Non-pigmented ciliary epithelial cell (primary cell): ENCODE measurements at places on chromosomes 1 and 21.
A peak's percentile ranks its signal among the peaks of the same experiment; 100 is the strongest.

- peak; percentile 89 for DNase-seq
Observed at GRCh38 chr1:67840449-67840848, 7.2 kb upstream of the GNG12 start.

- DNase-seq = no peak
Observed at GRCh38 chr1:153444078-153444477, 16.4 kb downstream of the S100A7 start.

GRCh38 chr1:115299266-115299665, 38.8 kb downstream of the NGF start:
- DNase-seq = no peak

- DNase-seq = no peak
Observed at GRCh38 chr1:905071-905749, 18.5 kb upstream of the SAMD11 start.

- DNase-seq = no peak
Observed at GRCh38 chr1:161009602-161010211, 11.2 kb downstream of the F11R start.

GRCh38 chr1:230641346-230641745, 935 bp upstream of the COG2 start:
- no peak for DNase-seq

DNA sequence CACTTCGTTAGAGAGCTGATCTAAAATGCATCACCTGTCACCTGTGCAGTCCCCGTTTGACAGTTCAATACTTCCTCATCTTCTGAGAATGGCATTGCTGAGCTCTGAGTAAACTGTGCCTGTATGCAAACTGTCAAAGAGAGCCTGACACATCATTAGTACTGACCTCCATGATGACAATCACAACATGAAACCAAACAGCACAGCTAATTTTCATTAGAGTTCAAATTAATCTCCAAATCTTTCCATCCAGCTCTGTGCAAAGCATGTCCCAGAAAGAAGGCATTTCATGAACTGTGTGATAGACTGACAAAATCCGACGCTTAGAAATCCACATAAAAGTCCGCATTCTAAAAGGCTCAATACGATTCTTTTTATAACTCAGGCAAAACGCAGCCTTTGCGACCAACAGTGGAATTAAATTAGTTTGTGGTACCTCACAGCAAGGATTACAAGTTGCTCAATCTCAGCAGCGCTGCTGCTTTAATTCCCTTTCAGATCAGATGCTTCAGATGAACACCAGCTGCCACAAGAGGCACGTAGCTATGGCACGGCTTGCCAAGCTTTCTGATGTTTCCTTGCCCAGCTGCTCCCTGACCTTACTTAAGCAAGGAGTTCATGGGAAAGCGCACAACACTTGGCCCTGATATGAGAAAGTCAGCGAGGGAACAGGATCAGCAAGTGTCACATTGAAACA, 765.5 kb upstream of the PRMT6 start:
- DNase-seq = no peak

DNA sequence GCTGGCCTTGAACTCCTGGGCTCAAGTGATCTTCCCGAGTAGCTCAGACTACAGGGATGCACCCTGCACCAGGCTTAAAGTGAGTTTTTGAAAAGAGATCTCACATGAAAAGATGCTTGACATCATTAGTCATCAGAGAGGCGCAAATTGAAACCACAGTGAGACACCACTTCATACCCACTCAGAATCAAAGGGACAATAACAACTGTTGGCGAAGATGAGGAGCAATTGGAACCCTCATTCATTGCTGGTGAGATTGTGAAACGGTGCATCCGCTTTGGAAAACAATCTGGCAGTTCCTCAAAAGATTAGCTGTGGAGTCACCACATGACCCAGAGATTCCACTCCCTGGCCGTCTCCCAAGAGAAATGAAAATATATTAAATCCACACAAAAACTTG, 122.3 kb downstream of the PGBD5 start:
- DNase-seq = peak; percentile 40

DNA sequence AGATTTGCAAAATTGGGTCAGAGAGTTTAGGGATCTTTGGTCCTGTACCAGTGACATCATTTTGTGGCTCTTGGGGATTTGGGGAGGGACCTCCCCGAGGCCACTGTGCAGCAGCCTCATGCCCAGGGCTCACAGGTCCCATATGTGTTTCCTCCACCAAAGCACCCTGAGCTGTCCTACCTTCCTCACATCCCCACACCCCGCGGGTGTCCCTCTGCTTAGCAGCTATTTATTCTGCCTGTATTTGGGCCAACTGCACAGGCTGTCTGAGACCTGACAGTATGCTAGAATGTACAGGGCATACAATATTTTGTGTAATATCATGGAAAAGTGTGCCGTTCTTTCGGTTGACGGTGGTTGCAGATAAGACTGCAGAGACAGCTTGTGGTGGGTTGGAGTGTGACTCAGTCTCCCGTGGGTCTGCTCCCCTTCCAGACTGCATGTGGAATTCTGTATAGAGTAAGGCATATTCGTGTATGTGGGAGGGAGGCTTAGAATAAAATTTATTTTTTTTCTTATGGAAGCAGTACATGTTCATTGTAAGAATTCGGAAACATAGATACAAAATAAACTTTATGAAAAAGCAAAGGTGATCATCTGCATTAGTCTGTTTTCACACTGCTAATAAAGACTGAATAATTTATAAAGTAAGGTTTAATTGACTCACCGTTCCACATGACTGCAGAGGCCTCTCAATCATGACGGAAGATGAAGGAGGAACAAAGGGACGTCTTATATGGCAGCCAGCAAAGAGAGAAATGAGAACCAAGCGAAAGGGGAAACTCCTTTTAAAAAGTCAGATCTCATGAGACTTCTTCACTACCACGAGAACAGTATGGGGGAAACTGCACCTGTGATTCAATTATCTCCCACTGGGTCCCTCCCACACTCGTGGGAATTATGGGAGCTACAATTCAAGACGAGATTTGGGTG, 84.4 kb downstream of the ADARB1 start:
- no peak for DNase-seq

- no peak for DNase-seq
Observed at GRCh38 chr1:55276671-55277376, 61.7 kb upstream of the USP24 start.

- no peak for DNase-seq
Observed at GRCh38 chr1:211638246-211638645, 37.2 kb downstream of the NEK2 start.

DNA sequence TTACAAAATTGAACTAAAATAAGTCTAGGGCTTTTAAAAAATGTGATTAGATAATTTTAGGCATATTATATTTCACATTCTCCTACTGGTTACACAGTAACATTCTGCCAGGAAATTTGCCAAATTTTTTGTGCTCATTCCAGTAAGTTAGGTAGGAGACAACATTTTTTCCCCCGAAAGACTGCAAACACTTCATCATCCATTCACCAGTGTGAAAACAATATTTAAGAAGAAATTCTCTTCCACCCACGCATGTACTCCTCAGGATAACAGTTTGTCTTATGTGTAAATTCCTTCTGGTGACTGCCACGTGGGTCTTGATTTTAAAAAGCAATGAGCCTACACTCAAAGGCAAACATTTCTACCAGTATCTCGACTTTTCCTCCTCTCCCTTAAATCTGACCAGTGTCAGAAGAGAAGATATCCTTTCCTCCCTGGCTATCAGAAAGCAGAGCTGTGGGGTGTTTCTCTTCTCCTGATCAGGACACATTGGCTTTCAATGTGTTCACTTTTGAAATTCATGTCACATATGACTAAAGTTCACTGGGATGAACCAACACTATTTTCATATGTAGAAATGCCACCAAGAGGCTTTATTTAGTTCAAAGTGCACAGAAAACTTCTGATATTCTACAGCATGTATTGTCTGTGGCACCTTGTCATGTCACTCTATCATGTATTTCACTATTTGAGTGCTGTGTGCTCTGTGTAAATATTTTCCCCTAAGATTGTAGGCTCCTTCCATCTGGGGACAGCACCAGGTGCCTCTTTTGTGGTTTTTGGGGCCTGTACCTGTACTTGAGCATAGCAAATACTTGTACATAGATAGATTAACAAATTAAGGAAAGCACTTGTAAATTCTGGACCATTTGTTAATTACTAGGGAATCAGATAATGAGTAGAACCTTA, 38.6 kb downstream of the LHX9 start:
- DNase-seq = no peak

DNA sequence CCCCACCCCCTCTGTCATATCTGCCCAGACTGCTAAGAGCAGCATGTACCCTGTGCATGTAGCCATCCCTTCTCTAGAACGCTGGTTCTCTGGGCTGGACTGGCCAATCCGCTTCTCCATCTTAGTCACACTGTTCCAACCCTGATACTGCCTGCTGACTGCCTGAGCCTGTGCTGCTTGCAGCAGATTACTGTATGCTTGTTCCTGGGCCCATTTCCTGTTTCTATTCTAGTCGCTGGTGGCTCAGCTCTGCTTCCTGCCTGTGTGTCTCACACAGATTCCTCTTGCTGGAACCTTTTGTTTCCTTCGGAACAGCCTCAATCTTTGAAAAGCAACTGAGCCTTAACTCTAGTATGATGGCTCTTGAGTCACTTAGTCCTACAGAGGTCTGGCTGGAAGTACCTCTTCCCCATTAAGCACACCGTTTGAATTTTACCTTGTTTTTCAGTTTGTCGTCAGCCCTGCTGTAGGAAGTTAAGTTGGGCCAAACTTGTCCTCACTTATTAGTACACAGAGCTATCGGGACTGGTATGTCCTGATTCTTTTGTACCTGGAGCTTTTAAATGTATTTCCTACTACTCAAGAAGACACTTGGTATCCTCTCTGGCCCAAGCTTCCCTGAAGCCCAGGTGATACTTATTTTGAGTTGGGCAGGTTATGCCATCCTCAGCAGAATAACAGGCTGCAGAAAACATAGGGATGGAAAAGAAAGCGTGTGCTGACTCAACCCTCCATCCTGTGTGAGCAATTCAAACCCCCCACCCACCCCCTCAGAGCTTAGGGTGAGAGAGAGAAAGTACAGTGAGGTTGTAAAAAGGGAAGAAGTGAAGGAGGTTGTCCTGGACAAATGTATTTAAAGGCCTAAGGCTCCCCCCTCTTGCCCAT, 43.4 kb upstream of the PIGV start:
- peak; percentile 83 for DNase-seq

DNA sequence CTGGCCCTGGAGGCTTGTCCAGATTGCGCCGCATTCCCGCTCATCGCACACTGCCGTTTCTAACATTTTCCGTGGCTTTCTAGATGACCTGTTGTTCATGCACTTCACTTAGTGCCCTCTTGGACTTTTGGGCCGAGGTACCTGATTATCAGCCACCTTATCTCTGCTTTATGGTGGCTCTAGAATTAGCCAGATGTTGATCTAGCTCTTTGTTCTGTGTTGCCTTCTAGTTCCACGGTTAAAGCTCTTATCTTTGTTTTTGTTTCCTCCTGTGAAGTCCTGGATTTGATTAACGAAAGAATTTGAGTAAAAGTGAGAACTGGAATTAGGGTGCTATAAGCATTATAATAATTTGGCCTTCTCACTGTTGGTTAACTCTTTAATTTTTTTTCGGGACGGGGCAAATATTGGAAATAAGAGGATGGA, 945 bp downstream of the RNPEP start:
- no peak for DNase-seq

GRCh38 chr1:66598670-66599069, 64.7 kb downstream of the SGIP1 start:
- peak; percentile 66 for DNase-seq

- no peak for DNase-seq
Observed at GRCh38 chr1:63758791-63759190, 15.0 kb upstream of the ROR1 start.

GRCh38 chr1:181482521-181483284, 614 bp upstream of the CACNA1E start:
- DNase-seq = no peak

DNA sequence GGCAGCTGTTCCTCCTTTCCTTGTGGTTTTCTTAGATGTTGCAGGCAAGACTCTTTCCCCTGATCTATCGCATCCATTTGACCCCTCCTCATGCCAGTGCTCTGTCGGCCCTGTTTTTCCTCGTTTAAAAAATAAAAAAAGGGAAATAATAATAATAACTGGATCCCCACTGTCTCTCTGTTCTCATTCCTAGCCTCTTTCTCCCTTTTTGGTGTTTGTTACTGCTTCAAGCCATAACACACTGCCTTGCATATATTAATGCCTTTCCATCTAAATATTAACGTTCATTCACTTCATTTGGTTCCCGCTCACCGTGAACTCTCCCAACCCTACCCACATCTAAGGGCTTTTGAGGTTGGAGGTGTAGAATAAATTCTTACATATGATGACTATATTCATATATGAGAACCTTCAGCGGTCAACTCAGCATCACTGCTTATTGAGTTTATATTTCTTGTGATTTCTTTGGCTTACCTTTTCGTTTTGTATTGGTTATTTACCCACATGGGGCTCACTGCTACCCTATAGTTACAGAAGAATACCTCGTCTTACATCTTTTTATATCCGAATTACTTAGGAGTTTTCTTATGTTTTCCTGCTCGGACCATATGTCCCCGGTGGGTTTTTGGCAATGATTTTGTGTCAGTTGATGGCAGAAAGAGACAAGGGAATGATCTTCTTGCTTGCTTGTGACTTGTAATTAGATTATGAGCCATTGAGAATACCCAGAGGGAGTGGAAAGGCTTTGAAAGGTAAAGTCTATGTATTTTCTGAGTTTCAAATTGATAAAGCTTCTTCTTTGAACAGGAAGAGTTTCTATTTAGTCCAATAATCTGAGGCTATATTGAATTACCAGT, 805 bp downstream of the ATG4C start:
- no peak for DNase-seq

GRCh38 chr1:175742790-175743459, 470 bp downstream of the TNR start:
- DNase-seq = peak; percentile 13

- no peak for DNase-seq
Observed at GRCh38 chr1:61255358-61255703, 173.0 kb downstream of the NFIA start.

DNA sequence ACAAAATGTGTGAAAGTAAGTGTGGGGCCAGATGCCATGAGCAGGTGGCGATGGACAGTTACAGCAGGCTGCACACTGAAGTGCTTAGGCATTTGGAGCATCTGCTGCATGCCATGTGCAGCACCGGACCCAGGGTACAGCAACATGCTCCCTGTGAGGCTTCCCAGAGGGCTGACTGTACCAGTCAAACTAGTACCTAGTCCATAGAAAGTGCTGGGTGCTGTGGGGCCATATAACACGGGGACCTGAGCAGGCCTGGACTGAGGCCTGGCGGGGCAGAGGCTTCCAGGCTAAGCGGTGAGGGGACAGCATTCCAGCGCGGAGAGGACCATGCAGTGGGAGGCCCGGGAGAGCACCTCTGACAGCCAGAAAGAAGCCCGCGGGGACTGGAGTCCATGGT, 29.9 kb upstream of the PKP1 start:
- no peak for DNase-seq

GRCh38 chr1:92095874-92096273, 15.7 kb downstream of the BTBD8 start:
- no peak for DNase-seq

DNA sequence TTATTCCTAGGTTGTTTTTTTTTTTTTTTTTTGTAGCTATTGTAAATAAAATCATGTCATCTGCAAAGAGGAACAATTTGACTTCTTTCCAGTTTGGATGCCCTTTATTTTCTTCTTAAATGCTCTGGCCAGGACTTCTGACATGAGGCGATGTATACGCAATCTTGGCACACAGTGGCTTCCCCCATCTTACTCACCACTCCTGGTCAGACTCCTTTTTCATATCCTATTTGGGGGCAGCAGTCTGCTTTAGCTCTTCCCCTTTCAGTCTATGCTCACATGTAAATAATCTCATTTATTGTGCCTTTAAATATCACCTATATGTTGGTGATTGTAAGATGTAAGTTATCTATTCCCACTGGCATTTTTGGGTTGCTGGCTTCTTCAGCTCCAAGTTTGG, 56.1 kb downstream of the SLAMF6 start:
- no peak for DNase-seq

GRCh38 chr1:175062858-175063257, 4.8 kb upstream of the TNN start:
- no peak for DNase-seq
